ENCODE measurements at places on chromosomes 6 and 20. TPM values are rescaled to one million over a fixed set of nuclear protein-coding genes. Genes with fewer than 3 reads are reported as not detected.

Gene RIPOR2
- total RNA-seq: 19.9 TPM

DNA sequence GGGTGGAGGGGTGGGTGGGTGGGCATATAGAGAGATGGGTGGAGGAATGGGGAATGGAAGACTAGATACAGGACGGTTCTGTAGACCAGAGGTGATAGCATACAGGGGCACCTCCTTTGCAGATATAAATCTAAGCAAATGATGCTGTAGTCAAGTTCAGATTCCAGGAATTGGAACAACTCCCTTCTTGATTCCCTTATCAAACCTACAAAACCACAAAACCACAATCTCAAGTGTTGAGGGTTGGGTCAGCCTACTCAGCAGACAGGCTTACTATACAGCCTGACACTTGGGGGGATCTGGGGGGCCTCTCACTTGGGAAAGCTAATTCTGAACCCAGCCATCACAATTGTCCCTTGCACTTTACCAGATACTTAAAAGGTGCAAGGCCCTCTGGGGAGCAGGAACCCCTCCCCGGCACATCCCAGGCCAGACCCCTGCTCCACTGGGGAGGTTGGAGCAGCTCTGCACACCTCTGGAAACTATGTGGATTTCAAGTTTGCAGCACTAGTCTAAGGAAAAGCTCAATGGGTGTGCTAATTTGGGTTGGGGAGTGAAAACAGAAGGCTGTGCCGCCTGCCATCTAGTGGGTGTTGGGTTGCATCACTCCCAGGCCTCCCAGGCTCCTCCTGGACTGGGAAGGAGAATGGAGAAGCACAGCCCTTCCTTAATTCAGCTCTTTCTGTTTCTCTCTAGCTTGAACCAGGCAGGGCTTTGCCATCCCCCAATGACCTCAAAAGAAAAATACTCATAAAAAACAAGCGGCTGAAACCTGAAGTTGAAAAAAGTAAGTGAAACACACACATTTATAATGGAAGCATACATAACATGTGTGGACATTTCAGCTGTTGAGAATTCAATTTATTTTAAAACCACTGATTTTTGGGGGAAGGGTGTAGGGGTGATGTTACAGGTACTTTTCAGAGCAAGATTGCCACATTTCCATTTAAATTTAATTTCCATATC lies 121.2 kb upstream of the LAMP5 start:
- peaks cover 30% of the 10 kb centered on the region for H3K36me3 ChIP-seq
- peaks cover 1% of the 10 kb centered on the region for H3K27me3 ChIP-seq
- peaks cover 47% of the 10 kb centered on the region for H3K4me1 ChIP-seq
- H3K4me3 ChIP-seq: no peak overlapping the region

DNA sequence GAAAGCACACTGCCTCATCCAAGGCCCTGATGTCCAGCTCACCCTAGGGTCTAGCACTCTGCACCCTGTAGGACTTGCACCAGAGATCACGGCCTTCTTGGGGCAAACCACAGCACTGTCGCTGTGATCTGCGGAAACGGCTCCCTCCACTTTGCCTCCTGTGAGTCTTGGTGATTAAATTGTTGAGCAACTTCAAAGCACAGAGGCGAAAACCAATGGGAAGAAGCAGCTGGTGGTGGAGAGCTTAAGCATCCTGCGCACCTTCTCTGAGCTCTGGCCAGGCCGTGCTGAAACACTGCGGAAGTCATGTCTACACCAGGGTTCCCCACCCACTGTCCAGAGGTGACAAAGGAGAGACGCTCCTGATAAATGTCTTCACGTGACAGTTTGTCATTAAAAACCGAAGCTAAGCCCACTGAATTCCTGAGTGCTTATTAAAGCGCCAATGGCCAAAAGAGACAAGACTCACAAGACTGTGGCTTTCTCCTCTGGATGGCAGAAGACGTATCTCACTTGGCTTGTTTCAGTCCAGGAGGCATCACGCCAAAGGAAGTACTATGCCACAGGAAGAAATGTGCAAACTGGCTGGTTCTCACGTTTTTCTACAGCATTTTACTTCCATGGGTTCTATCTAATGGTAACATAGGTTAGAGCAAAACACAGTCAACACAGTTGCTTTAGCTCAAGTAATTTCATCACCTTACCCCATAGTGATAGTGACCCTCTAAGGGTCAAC lies 3.1 kb downstream of the RAMACL start:
- H3K27me3 ChIP-seq: no peaks in the 10 kb centered on the region
- H3K27ac ChIP-seq: no peak overlapping the region
- H3K4me3 ChIP-seq: no peak overlapping the region

- H3K4me3 ChIP-seq: no peak overlapping the region
- peaks cover 4% of the 10 kb centered on the region for H3K36me3 ChIP-seq
- no peak for DNase-seq
- no peak overlapping the region for H3K27ac ChIP-seq
- H3K4me1 ChIP-seq: peaks cover 10% of the 10 kb centered on the region
Observed at GRCh38 chr6:152023613-152024012, 216.1 kb downstream of the ESR1 start.

GRCh38 chr6:73857341-73857890 lies 161.4 kb downstream of the CD109 start:
- H3K27ac ChIP-seq: no peak overlapping the region
- H3K36me3 ChIP-seq: no peaks in the 10 kb centered on the region
- no peak for DNase-seq
- H3K4me3 ChIP-seq: no peak overlapping the region
- H3K27me3 ChIP-seq: no peaks in the 10 kb centered on the region
- peaks cover 9% of the 10 kb centered on the region for H3K4me1 ChIP-seq

DNA sequence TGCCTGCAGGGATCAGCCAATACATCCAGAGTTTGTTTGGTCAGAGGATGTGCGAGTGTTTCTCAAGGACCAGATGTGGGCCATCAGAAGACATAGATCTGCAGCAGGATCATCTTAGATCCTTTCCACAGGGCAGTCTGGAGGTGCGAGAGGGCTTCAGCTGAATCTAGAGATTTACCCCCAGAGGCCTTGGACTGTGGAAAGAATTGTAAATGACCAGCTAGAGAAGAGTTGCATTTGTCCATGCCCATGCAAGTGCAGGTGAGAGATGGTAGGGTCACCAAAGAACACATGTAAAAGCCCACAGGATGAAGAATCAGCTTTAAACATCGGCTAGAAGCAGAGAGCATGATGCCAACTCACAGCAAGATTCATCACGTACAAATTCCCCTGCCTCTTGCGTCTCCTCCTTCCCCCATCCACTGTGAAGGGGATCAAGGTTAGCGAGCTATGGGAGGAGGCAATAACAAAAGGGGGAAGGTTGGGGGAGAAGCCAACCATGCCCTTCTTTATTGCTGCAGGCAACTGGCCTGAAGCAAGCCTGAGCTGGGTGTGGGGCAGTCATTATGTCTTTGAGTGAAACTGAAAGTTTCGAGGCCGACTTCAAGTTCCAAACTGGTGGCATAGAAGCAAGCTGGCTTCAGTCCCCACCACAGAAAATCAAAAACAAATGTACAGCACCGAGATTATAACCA lies 83.5 kb downstream of the SCML4 start:
- DNase-seq: no peak
- no peak overlapping the region for H3K27ac ChIP-seq
- H3K27me3 ChIP-seq: peaks cover 23% of the 10 kb centered on the region
- no peaks in the 10 kb centered on the region for H3K36me3 ChIP-seq
- peak overlapping the region; percentile 70 for H3K4me3 ChIP-seq

DNA sequence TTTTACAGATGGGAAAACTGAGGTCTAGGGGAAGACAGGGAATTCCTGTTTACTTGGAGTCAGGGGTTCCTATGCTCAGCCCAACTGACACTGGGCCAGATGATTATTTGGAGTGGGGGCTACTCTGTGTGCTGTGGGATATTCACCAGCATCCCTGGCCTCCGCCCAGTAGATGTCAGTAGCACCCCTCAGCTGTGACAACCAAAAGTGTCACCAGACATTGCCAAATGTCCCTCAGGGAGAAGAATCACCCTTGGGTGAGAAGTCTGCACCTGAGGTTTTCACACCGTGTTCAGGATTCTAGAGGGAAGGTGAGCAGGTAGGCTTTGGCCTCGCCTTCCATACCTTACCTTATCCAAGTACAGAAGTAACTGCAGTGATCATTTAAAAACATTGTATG lies 27.6 kb downstream of the CDH26 start:
- DNase-seq: no peak
- H3K4me1 ChIP-seq: peaks cover 19% of the 10 kb centered on the region
- no peak overlapping the region for H3K27ac ChIP-seq
- H3K4me3 ChIP-seq: no peak overlapping the region

DNA sequence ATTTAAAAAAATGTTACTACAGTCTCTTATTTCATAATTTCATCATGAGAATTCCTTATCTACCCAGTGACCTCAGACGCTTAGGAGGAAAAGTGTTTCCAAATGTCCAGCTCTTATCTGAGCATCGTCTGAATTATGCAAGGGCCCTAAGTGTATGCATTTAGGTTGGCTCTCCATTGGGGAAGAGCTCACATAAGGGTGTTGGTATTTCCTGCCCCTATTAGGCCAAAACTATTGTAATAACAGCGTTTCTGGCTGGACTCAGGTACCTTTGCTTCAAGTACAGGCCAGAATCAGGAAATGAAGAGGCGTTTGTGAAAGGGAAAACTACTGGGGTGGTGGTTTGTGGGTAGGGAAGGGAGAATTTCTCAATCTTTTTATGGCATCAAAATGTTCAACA lies 40.4 kb upstream of the SGK1 start:
- H3K4me3 ChIP-seq: no peak overlapping the region
- DNase-seq: peak; percentile 46
- peaks cover 53% of the 10 kb centered on the region for H3K4me1 ChIP-seq

Data from HFFc6 (cell line).